NAMALWA (cell line): ENCODE measurements at places on chromosomes 5 and 9.

GRCh38 chr5:41339339-41339738, 126.0 kb upstream of the C6 start:
- no peak for DNase-seq

- DNase-seq = no peak
Measured at GRCh38 chr9:70079417-70080037, 35.9 kb downstream of the MAMDC2 start.

GRCh38 chr9:101148344-101148743, 119.8 kb downstream of the PLPPR1 start:
- DNase-seq = no peak

DNA sequence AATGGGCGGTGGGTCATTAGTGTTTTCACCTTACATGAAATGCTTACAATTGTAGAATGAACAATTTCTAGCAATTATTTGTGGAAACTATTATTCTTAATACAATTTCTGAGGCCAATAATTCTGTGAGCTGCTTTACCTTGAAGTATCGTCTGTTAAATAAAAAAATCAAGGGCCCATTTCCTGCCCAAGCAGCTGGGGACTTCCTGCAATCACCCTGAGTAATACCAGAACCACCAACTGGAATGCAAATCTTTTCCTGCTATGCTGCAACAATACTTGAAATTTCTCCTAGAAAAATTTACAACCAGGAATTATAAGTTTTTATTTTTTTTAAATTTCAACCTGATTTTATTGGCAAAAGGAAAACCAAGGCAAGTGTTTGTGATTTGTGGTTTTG, 52.6 kb downstream of the ADAMTS16 start:
- no peak for DNase-seq

DNA sequence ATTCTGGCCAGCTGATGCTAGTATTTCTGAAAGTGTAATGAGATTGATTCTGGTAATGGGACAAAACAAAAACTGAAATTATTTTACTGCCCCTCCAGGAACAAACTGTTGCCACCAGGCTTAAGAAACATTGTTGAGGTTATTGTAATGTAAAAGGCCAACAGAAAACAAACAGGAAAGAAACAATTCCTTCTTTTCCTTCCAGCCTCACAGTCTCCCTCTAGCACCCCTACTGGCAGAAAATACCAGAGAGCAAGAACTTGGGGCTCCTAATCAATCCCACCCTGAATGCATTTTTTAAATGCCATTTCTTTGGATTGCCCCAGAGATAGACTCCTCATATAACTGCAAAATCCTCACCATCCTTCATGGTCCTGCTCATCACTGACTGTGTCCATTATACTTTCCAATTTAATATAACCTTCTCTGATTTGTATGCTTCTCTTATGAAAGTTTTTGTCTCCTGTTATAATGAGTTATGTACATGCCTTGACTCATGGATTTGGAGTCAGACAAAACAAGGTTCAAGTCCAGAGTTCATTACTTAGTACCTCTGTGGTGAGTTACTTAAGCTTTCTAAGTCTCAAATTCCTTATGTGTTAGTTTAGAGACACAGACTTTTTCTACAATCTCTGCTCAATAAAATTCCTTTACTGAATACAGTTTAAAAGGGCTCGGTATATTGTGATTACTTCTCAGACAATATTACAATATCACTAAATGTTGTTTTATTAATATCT, 157.9 kb upstream of the FBN2 start:
- no peak for DNase-seq

DNA sequence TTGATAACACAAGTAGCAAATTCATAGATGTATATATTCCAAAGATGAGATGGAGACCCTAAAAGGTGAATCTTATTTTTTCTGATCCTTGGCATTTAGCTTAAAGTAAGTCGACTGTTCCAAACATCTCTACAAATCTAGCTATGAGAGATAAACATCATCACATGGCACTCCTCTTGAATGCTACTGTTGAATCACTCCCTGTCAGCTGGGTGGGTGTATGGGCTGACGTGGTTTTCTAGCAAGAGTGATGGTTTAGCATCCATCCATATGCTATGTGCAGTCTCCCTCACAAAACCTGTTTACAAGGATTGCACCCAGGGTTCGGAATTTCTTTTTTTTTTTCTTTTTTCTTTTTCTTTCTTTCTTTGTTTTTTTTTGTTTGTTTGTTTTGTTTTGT, 13.8 kb downstream of the ACO1 start:
- no peak for DNase-seq

- no peak for DNase-seq
Measured at GRCh38 chr9:18371621-18372020, 102.3 kb upstream of the ADAMTSL1 start.

DNA sequence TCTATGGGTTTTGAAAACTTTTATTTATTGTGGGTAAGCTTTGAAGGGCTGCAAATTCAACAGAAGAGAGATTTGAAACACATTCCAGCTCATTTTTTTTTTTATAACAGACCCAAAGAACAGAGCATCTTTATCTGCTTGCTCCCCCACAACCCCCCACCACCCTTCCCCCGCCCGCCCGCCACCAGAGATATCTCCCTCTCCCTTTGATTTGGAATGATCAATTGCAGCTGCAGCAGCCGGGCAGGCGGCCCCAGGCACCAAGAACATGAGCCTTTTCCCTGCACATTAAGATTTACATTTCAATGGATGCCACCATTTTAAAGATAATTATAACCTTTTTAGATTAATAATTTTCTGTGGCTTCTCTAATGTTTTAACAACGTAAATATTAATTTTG, 510.9 kb downstream of the ZNF608 start:
- DNase-seq = no peak

DNA sequence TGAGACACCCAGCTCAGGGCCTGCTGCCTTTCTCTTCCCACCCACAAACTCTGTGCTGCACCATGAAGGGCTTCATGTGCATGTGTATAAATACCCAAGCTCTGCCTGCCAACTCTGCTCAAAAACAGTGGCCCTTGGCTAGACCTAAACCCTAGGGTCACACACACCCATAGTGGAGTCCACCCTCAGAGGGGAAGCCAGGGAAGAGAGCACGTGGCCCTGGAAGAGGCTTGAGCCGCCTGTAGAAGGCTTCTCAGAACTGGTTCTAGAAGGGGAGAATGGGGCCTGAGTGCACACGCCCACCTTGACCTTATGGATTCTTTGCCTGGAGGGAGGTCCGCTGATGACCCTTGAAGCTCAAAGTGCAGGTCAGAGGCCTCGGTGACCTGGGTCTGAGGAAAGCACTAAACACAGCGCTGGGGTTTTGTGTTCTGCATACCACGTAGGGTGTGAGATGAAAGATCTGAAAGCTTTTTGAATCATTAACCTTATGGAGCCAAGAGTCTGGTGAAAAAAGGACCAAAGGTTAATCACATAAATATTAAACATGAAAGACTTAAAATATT, 60.6 kb downstream of the CYFIP2 start:
- no peak for DNase-seq

DNA sequence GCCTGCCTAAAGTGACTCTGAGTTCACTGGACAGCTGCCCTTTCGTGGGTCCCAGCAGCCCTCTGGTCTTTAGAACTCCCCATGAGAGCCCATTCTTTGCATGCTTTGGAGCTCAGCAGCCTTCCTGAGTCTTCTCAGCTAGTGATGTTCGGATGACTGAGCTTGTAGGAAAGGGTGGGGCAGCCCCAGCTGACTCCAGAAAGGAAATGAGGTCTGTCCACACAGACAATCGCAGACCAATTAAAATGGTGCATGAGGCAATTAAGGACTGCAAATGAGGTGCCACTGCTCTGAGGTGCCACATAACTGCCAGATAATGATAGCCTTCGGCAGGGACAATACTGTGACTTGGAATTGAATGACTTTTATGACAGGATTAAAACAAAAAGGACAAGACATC, 25.4 kb upstream of the TOMM5 start:
- DNase-seq = no peak

DNA sequence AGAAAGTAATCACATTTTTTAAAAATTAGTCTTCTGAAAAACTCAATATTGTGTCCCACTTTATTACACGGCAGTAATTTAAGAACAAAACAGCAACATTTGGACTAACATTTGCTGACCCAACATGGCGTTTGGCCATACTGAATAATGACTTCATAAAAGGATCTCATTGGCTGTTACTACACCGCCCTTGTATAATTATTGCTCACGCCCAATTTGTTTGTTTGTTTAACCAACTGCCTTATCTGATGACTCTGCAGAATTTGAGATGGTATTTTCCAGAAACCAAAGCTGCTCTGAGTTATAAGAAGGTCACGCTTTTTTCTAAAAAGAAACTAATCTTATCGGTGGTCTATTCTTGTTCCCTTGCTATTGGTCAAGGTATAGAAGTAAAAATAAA, 200.2 kb upstream of the TARS1 start:
- no peak for DNase-seq

DNA sequence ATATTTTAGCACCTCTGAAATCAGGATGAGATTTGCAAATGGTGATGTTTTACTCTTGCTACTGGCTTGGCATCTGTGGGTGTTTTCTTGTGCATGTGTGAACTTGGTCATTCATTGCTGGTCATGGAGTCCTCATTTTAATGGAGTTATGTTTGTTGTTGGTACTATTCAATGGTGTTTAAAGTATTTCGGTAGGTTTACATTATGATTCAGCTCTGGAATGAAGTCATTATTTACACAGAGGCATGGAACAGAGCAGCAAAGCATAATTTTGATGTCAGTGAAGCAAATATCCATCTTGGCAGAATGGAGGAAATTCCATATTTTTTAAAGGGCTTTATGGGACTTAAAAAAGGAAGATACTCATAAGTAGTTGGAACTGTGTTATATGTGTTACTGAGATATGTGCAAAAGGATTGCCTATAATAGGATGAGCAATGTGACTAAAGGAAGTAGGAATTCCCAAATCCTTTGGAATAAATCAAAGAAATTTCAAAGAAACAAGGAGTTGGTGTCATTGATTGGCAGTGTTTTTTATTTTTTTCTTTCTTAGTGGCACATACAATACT, 147.4 kb downstream of the ACTBL2 start:
- DNase-seq = no peak

DNA sequence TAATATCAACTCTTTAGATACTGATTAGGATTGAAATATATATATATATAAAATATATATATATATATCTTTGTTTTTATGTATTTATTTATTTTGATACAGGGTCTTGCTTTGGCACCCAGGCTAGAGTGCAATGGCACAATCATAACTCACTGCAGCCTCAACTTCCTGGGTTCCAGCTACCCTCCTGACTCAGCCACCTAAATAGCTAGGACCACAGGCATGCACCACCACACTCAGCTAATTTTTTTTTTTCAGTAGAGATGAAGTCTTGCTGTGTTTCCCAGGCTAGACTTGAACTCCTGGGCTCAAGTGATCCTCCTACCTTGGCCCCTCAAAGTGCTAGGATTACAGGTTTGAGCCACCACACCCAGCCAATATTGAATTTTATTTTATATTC, 20.6 kb upstream of the CDH6 start:
- no peak for DNase-seq

DNA sequence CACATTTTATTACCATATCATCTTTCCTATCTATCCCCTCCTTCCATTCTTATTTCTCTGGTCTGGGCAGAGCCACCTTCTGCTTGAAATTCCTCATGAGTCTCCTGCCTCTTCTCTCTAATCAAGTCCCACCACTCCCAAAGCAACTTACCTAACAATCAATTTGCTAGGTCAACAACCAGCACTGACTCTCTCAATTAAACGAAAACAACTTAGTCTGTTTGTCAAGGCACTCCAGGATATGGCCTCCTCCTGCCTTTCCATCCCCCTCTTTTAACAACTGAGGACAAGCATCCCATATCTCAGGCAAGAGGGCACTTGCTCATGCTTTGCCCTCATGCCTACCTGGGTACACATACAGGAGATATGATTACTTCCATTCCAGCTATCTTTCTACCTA, 47.4 kb downstream of the HCN1 start:
- DNase-seq = no peak

DNA sequence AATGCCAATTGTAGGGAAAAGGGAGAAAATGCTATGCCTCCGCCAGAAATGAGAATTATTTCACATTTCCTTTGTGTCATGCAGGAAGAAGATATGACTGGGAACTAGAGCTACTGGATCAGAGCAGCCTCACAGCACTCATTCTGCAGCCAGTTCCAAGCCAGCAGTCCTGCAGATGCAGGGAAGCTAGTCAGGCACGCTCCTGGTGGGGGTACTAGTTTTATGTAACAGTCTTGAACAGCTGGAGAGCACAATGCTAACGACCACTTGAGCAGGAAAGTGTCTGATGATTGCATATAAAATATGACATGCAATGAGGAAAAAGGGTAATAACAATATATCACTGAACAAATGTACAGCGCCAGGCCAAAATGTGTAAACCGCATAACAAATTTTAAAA, 21.7 kb downstream of the CDH10 start:
- no peak for DNase-seq

GRCh38 chr9:101119206-101119819, 90.8 kb downstream of the PLPPR1 start:
- peak; percentile 51 for DNase-seq

GRCh38 chr9:77016121-77016525, 3.3 kb upstream of the FOXB2 start:
- no peak for DNase-seq

GRCh38 chr9:33024126-33024965, 727 bp upstream of the DNAJA1 start:
- peak; percentile 48 for DNase-seq

- DNase-seq = no peak
Measured at GRCh38 chr9:107886826-107887225, 397.3 kb upstream of the KLF4 start.

GRCh38 chr5:179905161-179905560, 2.5 kb downstream of the TBC1D9B start:
- DNase-seq = no peak

DNA sequence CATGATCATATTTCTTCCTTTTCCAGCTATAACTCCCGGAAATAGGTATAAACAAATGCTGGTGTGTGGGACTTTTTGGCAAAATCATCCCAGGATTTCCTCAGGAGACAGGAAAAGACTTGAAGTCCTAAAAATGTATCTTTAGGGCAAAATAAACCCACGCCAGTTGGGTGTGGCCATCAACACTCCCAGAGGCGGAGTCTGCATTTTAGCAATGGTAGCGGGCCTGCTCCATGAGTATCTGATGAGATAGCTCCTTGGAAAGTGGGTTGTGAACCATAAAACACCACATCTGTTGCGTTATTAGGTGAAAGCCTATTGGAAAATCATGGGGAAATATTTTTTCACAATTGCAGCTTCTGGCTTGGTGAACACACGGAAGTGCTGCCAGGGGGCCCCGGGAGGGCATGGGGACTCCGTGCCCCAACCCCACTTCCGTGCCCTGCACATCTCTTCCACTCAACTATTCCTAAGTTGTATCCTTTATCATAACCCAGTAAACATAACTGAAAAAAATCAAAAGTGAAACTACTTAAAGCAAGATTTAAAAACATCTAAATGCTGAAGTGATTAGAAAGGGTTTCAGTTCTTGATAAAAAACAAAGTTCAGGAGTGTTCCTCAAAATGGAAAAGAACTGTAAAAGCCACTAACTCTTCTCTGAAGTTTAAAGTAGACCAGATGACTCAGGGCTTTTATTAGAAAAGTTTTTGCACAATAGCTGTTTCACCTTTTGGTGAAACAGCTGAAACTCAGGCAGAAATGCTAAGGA, 111.2 kb downstream of the LRRC70 start:
- no peak for DNase-seq

GRCh38 chr9:28410411-28410810, 837.1 kb upstream of the C9orf72 start:
- DNase-seq = no peak

- DNase-seq = no peak
Measured at GRCh38 chr5:170109059-170110031, 3.6 kb downstream of the FOXI1 start.

- no peak for DNase-seq
Measured at GRCh38 chr9:37243588-37244345, 123.4 kb downstream of the ZCCHC7 start.
